ENCODE measurements at places on chromosomes 5 and 9.

DNA sequence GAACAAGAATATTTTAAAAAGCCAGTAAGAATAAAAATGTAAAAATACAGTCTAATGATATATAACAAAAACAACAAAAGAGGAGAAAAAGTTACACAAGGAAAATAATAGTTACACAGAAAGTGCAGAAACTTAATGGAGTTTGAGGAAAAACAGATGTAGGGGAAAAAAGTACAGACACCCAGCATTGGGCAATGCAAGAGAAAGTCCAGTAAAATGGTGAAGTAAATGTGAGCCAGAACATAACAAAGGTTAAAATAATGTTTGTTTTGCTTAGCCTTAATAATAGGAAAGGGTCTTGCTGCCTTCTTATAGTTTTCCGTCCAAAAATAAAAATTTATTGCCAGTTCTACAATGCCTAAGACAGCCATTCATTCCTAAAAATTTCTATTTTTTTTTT lies 364.2 kb downstream of the NNT start:
- no peak for DNase-seq

- DNase-seq = no peak
Measured at GRCh38 chr5:171478946-171479775, 59.7 kb downstream of the FGF18 start.

- no peak for DNase-seq
Measured at GRCh38 chr5:80934751-80935150, 25.4 kb upstream of the RASGRF2 start.

DNA sequence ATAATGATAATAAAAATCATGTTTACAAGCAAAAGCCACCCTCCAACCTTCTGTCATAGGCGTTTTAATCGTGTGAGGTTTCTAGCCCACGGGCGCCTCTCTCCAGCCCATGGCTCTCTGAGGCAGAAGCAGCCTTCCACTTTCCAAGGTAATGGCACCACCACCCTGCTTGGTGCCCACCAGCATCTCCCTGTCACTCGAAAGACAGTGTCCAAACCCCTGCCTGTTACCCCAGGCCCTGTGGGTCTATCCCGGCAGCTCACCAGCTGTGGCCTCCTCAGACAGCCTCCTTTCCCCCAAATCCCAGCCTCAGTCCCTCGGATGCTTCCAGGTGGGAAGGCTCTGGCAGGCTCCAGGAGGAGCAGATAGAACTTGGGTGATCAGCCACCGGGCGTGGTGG lies 123.8 kb upstream of the LPCAT1 start:
- no peak for DNase-seq
